ENCODE measurements at places on chromosomes 2 and 18. TPM values are rescaled to one million over a fixed set of nuclear protein-coding genes. Genes with fewer than 3 reads are reported as not detected.

GALNT5 gene
- not detected for total RNA-seq

CIB4 gene
- total RNA-seq, result not detected

DNA sequence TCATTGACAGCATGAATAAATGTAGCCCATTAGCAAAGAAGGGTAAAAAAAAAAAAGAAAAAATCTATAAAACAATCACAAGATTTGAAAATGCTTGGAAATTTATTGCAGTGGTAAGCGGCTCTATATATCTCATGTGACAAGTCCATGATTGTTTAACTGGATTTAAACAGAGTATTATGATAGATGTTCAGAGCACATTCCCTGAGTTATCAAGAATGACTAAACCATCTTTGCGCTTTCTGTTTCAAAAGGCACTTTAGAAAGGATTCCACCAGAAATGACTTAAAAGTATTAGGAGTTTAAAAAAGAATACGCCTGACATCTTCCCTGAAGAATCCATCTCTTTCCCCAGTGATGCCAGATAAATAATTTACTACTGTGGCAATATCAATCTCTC is 409.5 kb upstream of the UBE2E3 start:
- no peak overlapping the region for H3K4me3 ChIP-seq
- no peak overlapping the region for H3K27ac ChIP-seq
- DNase-seq, result no peak
- H3K4me1 ChIP-seq, result no peaks in the 10 kb centered on the region

DNA sequence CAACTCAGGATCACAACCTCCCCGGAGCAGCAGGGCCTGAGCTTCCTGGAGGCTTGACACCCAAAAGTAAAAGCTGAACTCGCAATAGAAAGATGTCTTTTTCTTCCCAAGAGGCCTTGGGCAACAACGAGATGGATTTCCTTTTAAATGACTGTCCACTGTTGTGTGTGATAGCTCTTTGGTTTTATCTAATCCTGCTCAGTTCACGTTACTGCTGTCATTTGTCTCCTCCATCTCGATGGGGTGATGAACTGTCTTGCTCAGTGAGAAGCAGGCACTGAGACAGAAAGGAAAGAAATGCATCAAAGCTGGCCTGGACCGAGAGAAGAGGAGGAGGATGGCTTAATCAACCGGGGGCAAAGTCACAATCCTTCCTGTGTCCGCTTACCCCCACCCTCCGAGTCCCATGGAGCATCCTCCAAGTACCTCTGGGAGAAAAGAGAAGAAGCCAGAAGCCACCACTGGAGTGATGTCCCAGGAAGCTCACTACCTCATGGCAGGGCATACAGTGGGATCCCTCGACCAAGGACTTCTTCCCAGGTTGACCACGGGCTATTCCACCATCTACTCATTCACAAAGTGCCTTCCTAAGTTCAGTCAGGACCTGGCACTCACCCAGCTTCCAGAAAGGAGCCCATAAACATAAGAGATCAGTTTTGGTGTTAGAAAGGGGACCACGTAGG is 68.5 kb downstream of the GALNT14 start:
- no peak for DNase-seq
- no peak overlapping the region for H3K4me3 ChIP-seq
- H3K27ac ChIP-seq, result no peak overlapping the region
- H3K4me1 ChIP-seq, result no peaks in the 10 kb centered on the region
- H3K36me3 ChIP-seq, result no peaks in the 10 kb centered on the region
- H3K27me3 ChIP-seq, result no peaks in the 10 kb centered on the region

GRCh38 chr18:58887613-58887963 is 22.9 kb downstream of the ZNF532 start:
- peaks cover 37% of the 10 kb centered on the region for H3K4me1 ChIP-seq
- H3K27me3 ChIP-seq, result no peaks in the 10 kb centered on the region
- peak overlapping the region; percentile 62 for H3K4me3 ChIP-seq
- peak overlapping the region; percentile 78 for H3K27ac ChIP-seq

DNA sequence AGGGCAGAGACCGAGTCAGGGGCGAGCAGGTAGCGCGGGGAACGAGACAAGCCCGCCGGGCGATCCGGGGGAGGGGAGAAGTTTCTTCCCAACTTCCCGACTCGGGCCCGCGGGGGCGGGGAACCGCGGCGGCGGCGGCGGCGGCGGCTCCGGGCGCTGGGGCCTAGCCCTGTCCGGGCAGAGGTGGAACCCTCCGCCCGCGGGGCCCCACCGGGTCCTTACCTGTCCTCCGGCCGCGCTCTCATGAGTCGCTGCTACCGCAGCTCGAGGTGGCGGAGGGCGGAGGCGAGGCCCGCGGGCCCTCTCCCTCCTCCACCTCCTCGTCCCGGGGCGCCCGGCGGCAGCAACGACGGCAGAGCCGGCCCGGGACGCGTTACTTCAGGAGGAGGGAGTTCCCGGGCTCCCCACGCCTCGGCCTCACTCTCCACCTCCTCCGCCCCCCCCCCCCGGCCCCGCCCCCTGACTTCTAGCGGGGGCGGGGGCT is at the start of gene YES1:
Gene YES1, minus strand, starts transcription at position 351 of the 484 bp plus-strand sequence. CDS start 55,415 bp downstream, outside the sequence.
- H3K4me1 ChIP-seq, result peaks cover 19% of the 10 kb centered on the region
- no peak for DNase-seq
- H3K27me3 ChIP-seq, result peaks cover 59% of the 10 kb centered on the region
- H3K36me3 ChIP-seq, result peaks cover 6% of the 10 kb centered on the region

DNA sequence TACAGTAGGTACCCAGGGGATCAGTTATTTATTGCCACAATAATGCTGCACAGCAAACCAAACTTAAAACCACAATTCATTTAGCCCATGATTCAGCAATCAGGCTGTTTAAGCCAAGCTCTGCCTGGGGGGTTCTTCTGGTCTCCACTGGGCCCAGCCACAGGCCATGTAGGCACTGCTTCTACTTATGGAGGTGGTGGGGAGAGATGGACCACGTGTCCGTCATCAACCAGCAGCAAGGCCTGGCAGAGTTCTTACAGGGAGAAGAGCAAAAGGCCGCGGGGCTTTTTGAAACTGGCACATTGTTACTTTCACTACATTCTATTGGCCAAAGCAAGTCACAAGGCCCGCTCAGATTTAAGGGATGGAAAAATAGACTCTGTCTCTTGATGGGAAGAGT is 76.3 kb upstream of the DAPL1 start:
- no peak overlapping the region for H3K4me3 ChIP-seq
- H3K27me3 ChIP-seq, result no peaks in the 10 kb centered on the region
- DNase-seq, result no peak
- no peaks in the 10 kb centered on the region for H3K36me3 ChIP-seq
- no peaks in the 10 kb centered on the region for H3K4me1 ChIP-seq
- H3K27ac ChIP-seq, result no peak overlapping the region

- peaks cover 10% of the 10 kb centered on the region for H3K36me3 ChIP-seq
- H3K27me3 ChIP-seq, result peaks cover 1% of the 10 kb centered on the region
- DNase-seq, result no peak
- H3K4me3 ChIP-seq, result no peak overlapping the region
Measured at GRCh38 chr2:54675281-54675680, 48.2 kb upstream of the EML6 start.

- no peak overlapping the region for H3K4me3 ChIP-seq
- no peak overlapping the region for H3K27ac ChIP-seq
- no peaks in the 10 kb centered on the region for H3K36me3 ChIP-seq
- DNase-seq, result no peak
- no peaks in the 10 kb centered on the region for H3K27me3 ChIP-seq
- H3K4me1 ChIP-seq, result no peaks in the 10 kb centered on the region
Measured at GRCh38 chr2:82013641-82014040, 1709.1 kb upstream of the LRRTM1 start.

GRCh38 chr2:220243571-220243970 is 616.1 kb downstream of the SLC4A3 start:
- no peaks in the 10 kb centered on the region for H3K4me1 ChIP-seq
- H3K27ac ChIP-seq, result no peak overlapping the region
- H3K27me3 ChIP-seq, result no peaks in the 10 kb centered on the region
- no peaks in the 10 kb centered on the region for H3K36me3 ChIP-seq
- no peak for DNase-seq

GRCh38 chr18:62999392-62999791 is 284.1 kb downstream of the PHLPP1 start:
- H3K4me3 ChIP-seq, result no peak overlapping the region
- no peaks in the 10 kb centered on the region for H3K36me3 ChIP-seq
- DNase-seq, result no peak

DNA sequence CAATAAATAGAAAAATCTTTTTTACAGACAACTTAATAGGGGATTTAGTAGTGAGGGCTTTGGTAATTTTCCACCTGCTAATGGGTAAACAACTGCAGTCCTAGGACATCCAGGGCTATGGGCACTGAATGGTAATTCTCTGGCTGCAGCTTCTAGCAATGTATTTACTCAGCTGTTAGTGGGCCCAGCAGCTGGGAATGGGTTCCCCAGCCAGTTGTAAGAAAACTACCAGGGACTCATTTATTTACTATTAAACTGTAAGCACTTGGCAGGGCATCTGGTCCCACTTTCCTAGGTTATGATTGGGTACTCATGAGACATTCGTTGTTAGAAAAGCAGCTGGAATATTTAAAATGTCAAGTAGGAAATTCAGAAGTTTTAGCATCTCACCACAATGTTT is 363.8 kb upstream of the TRIB2 start:
- H3K4me3 ChIP-seq, result no peak overlapping the region
- DNase-seq, result no peak
- H3K27ac ChIP-seq, result no peak overlapping the region
- no peaks in the 10 kb centered on the region for H3K27me3 ChIP-seq
- no peaks in the 10 kb centered on the region for H3K4me1 ChIP-seq
- H3K36me3 ChIP-seq, result no peaks in the 10 kb centered on the region

All from activated B cell treated with CpG ODN at 0.5 μM for 24 hours (primary cell).